ENCODE measurements at places on chromosomes 11 and 22.

DNA sequence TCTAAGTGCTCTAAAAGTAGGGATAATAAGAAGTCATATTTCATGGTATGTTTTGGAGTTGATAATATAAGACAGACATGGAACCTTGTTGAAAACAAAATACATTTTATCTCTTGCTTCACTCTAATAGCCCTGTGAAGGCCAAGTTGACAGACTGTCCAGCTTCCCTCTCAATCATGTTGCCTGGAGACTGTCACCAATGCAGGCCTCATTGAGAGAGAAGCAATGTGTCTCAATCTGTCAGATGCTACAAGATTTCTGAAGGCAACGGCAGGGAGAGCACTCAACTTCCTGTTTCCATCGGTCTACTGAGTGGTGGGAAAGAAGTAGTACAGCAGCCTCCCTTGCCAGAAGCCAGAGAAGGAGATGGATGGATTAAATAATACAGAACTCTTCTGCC lies 23.6 kb upstream of the FJX1 start:
- no peak for DNase-seq

DNA sequence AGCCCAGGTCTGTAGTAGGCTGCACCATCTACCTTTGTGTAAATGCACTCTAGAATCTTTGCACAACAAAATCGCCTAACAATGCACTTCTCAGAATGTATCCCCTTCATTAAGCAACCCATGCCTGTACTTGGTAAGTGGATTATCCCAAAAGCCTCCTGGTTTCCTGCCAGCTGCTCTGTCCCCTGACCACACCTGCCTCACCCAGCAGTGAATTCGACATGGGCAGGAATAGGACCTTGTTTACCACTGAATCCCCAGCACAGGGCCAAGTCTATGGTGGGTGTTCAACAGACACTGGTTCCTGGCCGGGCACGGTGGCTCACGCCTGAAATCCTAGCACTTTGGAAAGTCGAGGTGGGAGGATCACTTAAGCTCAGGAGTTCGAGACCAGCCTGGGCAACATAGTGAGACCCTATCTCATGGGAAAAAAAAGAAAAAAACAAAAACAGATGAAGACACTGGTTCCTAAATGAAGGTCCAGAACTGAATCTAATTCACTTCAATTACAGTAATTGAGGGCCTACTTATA lies 5.1 kb upstream of the SYCE3 start:
- no peak for DNase-seq

GRCh38 chr11:13065200-13065787 lies 56.2 kb downstream of the RASSF10 start:
- DNase-seq: no peak

GRCh38 chr22:46625113-46625842 lies 5.1 kb downstream of the GRAMD4 start:
- DNase-seq: no peak

DNA sequence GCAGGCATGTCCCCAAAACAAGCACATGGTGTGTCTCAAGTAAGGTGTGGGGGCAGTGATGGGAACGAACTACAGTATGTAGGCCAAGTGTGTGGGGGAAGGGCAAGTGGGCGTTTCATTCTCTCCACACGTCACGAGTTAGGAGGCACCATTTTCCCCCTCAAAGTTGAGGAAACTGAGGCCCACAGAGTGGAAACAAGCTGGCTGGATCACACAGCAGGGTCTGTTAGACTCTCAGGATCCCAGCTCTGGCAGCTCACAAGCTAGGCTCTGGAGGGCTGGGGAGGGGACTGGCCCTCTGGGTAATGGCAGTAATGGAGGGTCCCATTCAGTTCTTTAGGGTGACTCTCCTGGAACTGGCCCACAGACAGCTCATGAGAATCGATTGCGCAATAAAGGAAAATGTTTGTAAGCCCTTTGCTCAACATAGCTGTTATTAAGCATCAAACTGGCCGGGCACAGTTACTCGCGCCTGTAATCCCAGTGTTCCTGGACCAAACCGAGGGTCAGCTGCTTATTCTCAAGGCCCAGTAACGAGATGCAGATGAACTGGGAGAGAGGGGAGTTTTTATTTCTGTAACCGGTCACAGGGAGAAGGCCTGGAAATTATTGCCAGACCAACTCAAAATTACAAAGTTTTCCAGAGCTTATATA lies 24.1 kb upstream of the TUB start:
- no peak for DNase-seq

Measured in activated naive CD4-positive, alpha-beta T cell treated with anti-CD3 and anti-CD28 coated beads, Interleukin-2, amount 50 U/mL, for 16 hours (primary cell).